ENCODE measurements at places on chromosomes 3 and 15.

- DNase-seq = no peak
These were observed 30.1 kb downstream of the SST start for GRCh38 chr3:187639927-187640568.

GRCh38 chr3:150346266-150346665, 61.8 kb upstream of the TSC22D2 start:
- DNase-seq = no peak

- peak; percentile 62 for DNase-seq
These were observed 3.5 kb upstream of the MNS1 start for GRCh38 chr15:56468401-56468800.

DNA sequence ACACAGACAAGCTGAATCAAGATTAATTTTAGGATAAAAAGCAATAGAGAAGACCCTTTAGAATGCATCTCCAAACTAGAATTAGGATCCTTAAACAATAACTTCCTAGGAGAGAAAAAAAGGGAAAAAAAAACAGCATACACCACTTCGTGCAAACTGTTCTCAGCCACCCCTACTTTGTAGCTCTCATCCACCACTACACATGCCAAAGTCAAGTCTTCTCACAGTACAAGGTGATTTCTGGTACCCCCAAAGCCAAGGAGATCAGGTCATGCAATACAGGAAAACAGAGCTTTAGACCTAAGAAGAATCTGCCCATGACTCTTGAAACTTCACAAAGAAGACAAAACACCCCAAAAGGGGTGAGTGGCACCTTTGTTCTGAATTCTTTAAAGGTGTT, 166.9 kb downstream of the SUCNR1 start:
- no peak for DNase-seq

DNA sequence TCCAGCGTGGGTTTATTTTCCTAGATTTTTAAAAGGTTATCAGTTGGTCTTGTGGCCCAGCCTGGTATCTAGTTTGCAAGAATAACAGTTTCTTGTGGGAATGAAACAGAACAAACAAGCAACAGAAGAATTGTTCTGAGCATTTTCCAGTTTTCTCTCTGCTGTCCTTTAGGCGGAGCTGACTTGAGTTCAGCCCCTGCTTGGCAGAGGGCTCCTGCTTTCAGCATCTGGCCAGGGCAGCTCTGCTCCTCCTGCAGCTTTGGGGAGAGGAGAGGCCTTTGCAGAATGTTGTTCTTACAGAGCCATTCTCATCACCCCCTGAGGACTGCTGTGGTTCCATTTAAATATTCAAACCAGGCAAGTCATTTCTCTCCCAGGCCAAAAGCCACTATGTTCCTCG, 117.7 kb downstream of the ALDH1A2 start:
- DNase-seq = no peak

DNA sequence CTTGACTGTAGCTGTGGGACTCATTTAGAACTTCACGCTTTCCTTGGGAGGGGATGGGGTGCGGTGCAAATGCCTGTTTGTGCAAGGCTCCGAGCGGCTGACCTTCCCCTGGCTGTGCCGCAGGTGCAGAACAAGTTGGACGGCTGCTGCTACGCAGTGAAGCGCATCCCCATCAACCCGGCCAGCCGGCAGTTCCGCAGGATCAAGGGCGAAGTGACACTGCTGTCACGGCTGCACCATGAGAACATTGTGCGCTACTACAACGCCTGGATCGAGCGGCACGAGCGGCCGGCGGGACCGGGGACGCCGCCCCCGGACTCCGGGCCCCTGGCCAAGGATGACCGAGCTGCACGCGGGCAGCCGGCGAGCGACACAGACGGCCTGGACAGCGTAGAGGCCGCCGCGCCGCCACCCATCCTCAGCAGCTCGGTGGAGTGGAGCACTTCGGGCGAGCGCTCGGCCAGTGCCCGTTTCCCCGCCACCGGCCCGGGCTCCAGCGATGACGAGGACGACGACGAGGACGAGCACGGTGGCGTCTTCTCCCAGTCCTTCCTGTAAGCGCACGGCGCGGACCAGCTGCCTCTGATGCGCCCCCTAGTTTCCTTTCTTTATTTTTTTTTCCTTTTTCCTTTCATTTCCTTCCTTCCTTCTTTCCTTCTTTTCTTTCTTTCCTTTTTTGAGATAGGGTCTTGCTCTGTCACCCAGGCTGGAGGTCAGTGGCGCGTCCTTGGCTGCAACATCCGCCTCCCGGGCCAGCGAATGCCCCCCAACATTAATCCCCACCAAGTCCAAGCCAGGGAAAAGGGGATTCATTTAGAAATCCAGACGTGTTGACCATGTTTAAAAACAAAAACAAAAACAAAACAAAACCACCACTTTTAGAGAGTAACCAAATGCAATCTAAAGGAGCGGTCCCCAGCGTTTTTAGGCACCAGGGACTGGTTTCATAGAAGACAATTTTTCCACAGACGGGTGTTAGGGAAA, 42.7 kb downstream of the EIF2AK4 start:
- DNase-seq = no peak

GRCh38 chr3:135097276-135097946, 302.4 kb downstream of the EPHB1 start:
- no peak for DNase-seq

All from NB4 (cell line).